ENCODE measurements at places on chromosomes 16 and 17.

GRCh38 chr16:71254832-71255525 lies 24.5 kb upstream of the HYDIN start:
- DNase-seq = no peak

- no peak for DNase-seq
These were observed 11.8 kb downstream of the ASPHD1 start for GRCh38 chr16:29912087-29912486.

- no peak for DNase-seq
These were observed 32.3 kb upstream of the STH start for GRCh38 chr17:45966606-45967280.

DNA sequence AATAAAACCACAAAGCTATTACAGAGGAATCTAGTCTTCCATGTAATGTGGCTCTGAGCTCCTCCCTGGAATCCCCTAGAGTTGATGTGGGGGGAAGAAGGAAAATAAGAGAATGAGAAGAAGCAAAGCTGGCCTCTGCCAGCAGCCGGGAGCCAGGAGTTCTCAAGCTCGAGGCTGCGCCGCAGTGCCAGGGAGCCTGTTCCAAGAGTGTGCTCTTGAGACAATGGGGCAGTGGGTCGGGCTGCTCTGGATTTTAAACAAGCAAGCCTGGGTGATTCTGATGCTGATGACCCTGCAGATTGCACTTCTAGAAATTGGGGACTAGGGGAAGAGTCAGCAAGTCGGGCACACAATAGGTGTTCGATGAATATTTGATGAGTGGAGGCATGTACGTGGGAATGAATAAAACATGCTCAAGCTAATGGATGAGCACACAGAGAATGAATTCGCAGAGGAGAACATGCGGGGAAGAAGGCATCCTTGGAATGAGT lies 119.9 kb downstream of the CMIP start:
- DNase-seq = no peak

DNA sequence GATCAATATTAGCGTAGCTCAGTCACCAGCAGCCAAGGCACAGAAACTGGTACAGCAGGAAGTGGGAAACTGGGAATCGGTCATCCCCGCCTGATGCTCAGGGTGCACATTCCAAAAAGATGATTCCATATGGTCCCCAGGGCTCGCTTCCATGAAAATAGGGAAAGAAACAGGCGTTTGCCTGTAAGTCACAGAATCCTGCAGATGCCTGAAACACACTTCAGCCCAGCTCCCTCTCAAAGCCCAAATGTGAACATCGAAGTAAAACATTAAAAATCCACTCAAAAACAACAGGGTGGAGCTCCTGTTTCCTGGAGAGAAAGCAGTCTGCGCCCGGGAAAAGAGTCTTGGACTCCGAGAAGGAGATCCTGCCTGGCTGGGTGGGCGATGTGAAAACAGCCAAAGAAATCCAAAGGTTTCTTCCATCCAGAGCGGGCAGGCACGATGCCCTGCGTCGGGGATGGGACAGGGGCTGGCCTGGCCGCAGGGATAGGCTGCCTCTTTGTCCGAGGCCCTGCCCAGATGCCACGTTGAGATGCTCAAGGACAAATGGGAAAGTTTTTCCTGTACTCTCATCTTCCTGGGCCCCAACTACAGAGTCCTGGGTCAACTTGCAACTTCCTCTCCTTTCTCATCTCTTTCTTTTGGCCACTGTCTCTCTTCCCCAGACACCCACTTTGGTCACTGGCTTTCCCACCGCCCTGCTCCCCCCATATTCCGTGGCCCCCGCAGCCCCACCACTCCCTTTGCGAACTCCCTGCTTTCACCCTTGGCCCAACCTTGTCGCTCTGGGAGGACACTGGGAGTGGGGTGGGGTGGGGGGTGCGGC lies 743 bp downstream of the WIPI1 start:
- DNase-seq = peak; percentile 77

DNA sequence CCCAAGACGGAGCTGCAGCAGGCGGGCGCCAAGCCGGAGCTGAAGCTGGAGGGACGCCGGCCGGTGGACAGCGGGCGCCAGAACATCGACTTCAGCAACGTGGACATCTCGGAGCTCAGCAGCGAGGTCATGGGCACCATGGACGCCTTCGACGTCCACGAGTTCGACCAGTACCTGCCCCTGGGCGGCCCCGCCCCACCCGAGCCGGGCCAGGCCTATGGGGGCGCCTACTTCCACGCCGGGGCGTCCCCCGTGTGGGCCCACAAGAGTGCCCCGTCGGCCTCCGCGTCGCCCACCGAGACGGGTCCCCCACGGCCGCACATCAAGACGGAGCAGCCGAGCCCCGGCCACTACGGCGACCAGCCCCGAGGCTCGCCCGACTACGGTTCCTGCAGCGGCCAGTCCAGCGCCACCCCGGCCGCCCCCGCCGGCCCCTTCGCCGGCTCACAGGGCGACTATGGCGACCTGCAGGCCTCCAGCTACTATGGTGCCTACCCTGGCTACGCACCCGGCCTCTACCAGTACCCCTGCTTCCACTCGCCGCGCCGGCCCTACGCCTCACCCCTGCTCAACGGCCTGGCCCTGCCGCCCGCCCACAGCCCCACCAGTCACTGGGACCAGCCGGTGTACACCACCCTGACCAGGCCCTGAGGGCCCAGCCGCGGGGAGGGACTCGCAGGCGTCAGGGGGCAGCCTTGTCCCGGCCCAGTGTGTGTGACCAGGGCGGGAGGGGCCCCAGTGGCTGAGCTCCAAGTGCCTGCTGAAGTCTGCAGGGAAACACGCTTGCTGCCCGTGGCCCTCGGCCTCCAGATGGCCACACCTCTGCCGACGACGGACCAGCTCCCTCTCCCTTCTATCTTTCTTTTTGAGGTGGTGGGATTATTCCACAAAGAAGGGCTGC lies 3.4 kb downstream of the SOX8 start:
- DNase-seq = no peak

GRCh38 chr16:52957199-52957598 lies 95.5 kb downstream of the CHD9NB start:
- DNase-seq = no peak

DNA sequence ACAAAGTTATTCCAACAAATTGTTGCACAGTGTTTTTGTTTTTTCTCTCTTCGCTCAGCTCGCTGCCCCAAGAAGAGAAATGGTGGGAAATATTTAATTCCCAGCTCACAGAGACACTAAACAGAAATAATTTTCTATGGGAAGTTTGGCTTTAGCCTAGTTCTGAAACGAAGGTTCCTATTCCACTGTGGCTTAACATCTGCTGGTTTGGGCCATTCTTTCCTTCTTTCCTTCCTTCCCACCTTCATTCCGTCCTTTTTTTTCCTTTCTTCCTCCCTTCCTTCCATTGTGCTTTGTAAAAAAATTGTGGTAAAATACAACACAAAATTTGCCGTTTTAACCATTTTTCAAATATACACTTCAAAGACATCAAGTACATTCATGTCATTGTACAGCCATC lies 393.5 kb upstream of the SOX9 start:
- DNase-seq = no peak

DNA sequence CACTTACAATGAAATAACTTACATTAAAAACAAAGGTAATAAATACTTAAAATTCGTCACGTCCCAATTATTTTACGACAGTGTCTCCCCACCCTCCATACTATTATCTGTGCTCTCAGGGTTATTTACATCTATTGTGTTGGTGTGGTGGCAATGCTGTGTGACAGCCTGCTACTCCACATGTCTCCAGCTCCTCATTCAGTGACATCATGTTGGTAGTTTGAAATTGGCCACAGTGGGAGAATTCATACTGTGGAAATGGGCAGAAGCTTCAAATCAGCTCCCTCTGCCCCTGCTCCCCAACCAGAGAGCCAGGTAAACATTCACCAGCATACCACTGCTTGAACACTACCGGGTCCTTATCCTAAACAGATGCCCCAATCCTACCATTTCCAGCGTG lies 6.3 kb downstream of the TNS4 start:
- no peak for DNase-seq

GRCh38 chr16:73176577-73177013 lies 128.7 kb upstream of the ZFHX3 start:
- peak; percentile 70 for DNase-seq

GRCh38 chr16:280552-280951 lies at the start of gene ARHGDIG:
ARHGDIG (plus strand) TSS chr16:280591; CDS start chr16:280681, 90 bp downstream.
- no peak for DNase-seq

DNA sequence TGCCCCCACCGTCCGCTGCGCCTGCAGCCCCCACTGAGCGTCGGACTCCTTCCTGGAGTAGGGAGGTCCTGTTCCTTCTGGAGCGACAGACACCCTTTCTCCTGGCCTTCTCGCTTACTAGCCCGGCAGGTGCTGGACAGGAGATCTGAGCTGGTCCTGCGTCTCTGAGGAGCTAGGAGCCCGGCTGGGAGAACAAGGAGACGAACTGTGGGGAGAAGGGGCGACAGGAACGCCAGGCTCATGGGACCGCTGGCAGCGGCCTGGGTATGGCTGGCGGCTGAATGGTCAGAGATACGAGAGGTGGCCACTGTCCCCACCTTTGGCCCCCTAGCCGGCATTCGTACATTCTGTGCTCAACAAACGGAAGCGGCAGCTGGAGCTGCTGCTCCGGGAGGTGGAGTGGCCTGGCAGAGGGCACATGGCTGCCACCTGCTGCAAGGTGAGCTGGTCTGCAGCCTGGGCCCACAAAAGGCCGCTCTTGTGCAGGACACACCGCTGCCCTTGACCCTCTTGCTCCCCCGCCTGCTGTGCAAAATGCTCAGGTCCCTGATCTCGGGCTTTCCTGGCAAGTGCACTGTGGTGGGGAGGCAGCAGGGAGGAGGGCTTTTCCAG lies 2066.7 kb downstream of the TP53TG3F start:
- DNase-seq = no peak

- no peak for DNase-seq
These were observed 369 bp upstream of the GJD3 start for GRCh38 chr17:40364906-40365305.

DNA sequence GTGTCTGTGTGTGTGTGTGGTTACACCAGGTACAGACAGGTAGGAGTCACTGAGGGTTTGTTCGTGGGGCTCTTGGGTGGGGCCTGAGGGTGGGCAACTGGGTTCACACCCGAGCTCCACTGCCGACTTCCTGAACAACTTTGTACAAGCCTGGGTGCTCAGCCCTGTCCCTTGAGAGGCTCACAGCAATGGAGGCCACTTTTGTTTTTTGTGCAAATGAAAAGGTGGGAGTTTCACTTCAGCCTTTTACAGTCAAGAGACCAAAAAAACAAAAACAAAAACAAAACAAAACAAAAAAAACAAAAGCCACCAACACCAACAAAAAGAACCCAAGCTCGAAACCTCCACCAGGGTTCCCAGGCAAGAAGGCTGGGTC lies 2.4 kb downstream of the RHBDF2 start:
- DNase-seq = no peak

GRCh38 chr17:18860161-18860972 lies 2.4 kb downstream of the PRPSAP2 start:
- no peak for DNase-seq

DNA sequence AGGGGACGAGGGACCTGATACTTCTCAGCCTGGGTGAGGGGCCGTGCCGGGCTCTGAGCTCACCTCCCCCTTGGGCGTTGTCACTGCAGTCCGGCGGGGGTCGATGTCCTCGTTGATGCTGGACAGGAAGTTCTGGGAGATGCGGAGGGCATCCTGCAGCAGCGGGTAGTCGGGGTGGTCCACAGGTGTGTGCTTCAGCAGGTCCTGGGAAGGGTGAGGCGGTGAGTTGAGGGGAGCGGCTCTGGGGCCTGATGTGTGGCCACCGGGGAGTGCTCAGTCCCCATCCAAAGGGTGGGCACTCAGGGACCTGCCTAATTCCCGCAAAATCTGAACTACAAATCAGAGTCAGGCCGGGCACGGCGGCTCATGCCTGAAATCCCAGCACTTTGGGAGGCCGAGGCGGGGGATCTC lies 75.6 kb downstream of the TIMM22 start:
- DNase-seq = no peak

- peak; percentile 41 for DNase-seq
These were observed at the start of gene ERBB2 for GRCh38 chr17:39699818-39700147. ERBB2 (plus strand) TSS chr17:39700064; CDS start chr17:39700239, 175 bp downstream.
